ENCODE measurements at places on chromosomes 3 and 15.
A peak's percentile ranks its signal among the peaks of the same experiment; 100 is the strongest.

DNA sequence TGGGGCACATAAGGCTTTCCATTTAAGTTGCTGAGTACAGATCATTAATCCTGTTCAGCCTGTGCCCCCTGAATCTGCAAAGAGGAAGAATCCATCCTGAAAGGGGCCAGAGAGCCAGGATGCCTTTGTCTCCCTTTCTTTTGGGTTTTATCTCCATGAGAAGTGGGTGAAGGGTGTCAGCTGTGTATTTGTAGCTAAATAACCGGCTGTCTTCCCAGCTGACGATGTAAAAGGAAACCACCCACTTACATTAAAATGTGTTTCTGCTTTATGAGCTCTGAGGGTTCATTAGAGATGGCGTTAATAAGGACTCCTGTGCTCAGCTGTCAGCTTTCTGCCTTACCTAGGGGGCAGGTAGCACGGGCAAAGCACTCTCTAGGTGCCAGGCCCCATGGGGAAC is 83.4 kb downstream of the SLCO3A1 start:
- no peak for DNase-seq

- DNase-seq, result peak; percentile 44
Measured at GRCh38 chr3:127172211-127172610, 20.7 kb upstream of the PRR23E start.

- DNase-seq, result no peak
Measured at GRCh38 chr3:169390271-169390670, 273.2 kb downstream of the MECOM start.

- no peak for DNase-seq
Measured at GRCh38 chr3:184299488-184300377, 692 bp downstream of the PSMD2 start.

DNA sequence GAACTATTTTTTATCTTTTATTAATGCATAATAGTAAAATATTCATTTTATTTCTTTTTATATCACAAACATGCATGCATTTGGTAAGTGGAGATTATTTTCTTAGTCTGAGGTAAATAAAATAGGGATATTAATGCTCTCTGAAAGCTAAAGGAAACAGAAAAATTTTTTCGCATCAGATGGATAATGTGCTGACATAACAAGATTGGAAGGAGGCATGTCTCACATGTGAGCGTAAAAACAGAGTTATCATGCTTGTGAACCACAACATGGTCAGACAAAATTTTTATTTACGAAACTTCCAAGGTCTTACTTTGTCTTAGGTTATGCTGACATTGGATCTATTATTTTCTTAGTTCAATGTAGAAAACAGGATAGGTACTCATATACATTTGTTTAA is 166.1 kb downstream of the SPATA16 start:
- DNase-seq, result no peak

- DNase-seq, result no peak
Measured at GRCh38 chr15:56040081-56041035, 46.9 kb upstream of the NEDD4 start.

DNA sequence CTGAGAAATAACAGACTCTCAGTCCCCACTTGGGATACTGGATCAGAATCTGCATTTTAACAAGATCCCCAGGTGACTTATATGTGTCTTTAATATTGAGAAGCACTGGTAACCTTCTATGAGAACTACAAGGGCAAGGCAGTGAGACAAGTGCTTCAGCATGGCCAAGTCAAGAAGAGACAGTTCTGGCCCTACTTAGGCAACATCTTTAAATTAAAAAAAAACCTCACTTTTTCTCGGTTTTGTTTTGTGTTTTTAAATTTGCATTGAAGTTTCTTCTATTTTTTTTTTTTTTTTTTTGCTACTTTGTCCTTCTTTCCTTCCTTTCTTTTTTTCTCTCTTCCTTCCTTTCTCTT is 42.5 kb upstream of the SPTSSB start:
- DNase-seq, result no peak

DNA sequence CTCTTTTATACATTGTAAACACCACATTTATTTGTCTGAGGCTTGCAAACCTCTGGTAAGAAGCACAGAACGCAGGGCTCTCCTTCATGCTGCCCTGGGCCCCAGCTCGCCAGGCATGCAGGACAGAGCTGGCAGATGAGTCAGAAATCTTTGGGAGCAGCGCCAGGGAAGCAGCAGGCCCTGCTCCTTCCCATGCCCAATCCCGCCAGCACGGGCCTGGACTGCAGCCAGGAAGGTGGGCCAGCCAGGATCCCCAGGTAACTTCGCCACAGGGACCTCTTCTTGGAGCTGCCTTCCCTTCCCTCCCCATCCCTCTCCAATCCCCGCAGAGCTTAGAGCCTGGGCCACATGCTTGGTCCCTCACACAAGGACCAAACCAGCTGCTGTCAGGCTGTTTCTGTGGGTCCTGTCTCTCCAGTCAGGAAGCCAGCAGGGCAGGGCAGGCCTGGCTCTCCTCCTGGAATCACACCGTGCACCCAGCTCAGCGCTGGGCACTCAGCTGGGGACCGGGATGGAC is 8.8 kb downstream of the STOML1 start:
- DNase-seq, result no peak

GRCh38 chr3:122760453-122761271 is 33.0 kb downstream of the HSPBAP1 start:
- no peak for DNase-seq

- DNase-seq, result no peak
Measured at GRCh38 chr3:156763386-156763785, 62.8 kb upstream of the LEKR1 start.

- DNase-seq, result no peak
Measured at GRCh38 chr3:128131897-128132646, 8.5 kb upstream of the RUVBL1 start.

DNA sequence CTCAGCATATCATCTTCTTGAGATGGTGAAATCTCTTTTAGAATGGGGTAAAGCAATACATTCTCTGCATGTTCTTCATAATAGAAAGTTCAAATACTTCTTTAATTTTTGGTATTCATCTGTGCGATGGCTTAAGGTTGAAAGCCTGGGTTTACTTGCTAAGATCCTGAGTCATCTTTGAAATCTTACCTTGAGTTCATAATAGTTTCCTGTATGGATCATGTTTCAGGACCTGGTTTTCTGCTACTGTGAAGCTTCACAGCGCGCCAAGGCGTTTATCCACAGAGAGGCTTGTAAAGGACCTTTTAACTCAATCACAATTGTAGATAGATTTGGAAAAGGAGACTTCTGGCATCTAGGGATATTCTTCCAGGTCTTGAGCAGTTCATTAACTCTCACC is 39.0 kb downstream of the MED12L start:
- no peak for DNase-seq

DNA sequence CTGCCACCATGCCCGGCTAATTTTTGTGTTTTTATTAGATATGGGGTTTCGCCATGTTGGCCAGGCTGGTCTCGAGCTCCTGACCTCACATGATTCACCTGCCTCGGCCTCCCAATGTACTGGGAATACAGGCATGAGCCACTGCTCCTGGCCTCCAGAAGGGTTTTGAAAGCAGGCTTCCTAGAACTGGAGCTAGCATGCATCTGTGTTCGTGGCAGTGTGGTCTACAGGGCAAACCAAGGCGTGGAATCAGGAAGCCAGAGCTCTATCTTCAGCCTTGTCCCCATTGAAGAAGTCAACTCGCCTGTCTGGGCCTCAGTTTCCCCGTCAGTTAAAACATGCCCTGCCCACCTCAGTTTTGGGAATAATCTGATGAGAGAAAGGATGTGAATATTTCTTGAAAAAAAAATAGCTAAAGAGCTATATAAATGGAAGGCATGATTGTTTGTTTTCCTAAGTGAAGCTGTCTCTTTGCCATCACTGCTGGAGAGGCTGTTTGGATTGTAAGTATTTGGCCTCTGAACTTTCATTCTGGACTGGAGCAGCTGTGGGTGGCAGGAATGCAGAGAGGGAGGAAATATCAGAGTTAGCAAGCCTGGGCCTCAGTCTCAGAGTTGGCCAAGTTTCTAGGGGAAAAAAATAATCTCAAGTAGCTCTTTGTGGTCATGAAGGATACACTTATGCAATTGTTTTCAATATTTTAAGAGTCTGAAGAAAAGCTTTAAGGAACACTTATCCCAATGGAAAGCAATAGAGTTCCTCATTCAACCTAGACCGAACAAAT is 36.5 kb upstream of the UACA start:
- no peak for DNase-seq

- no peak for DNase-seq
Measured at GRCh38 chr15:99424978-99425656, 140.7 kb upstream of the MEF2A start.

GRCh38 chr15:69500339-69500738 is 47.7 kb downstream of the RPLP1 start:
- DNase-seq, result no peak

DNA sequence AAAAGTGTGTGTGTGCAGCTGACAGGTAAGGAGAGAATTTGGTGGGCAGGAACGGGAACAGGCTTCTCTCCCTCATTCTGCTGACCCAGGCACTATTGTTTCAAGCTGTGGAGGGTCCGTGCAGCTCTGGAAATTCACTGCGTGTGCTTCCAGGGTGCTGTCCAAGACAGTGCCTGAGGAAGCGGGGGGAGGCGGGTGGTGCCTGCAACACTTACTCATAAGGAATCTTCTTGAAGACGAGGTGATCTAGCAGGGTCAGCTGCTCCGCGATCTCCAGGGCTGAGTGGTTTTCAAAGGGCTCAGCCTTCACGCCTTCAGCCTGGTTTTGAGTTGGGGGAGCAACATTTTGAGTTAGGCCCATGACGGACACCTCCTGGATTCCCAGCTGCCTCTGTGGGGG is 46.6 kb upstream of the CTSH start:
- DNase-seq, result no peak

GRCh38 chr15:26872206-26872605 is 5.3 kb downstream of the GABRA5 start:
- no peak for DNase-seq

GRCh38 chr3:48748754-48749153 is 31.7 kb upstream of the IP6K2 start:
- no peak for DNase-seq

All from left forelimb (tissue), 1 donor.